ENCODE measurements at places on chromosomes 11 and 22.

DNA sequence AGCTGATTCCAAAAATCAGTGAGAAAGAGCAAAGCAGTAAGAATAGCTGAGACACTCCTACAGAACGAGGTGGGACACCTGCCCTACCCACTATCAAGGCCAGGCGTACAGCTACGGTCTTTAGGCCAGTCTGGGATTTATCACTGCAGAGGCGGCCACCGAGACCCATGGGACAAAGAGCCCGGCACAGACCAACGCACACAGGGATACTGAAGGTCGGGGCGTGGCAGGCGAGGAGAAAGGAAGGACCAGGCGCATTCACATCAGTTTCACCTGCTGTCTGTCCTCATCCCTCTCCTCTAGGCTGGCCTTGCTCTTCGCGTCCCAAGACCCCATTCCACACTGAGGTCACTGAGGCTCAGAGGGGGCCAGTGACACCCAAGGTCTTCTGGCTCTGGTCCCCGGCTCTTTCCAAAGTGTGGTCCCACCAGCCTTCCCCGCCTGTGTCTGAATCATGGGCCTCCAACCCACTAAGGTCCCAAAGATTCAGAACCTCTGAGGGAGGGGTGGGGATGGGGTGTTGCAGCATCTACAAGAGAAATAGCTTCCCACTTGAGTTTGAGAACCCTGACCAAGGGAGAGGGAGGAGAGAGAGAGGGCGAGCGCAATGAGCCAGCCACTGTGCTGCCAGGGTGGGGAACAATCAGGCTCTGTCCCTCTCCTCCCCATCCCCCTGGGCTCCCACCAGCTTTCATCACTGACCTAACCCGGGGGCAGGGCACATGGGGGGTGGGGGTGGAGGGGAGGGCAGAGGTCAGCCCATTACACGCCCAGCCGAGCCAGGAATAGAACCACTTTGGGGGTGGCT, 7.2 kb upstream of the PICK1 start:
- no peak for DNase-seq

DNA sequence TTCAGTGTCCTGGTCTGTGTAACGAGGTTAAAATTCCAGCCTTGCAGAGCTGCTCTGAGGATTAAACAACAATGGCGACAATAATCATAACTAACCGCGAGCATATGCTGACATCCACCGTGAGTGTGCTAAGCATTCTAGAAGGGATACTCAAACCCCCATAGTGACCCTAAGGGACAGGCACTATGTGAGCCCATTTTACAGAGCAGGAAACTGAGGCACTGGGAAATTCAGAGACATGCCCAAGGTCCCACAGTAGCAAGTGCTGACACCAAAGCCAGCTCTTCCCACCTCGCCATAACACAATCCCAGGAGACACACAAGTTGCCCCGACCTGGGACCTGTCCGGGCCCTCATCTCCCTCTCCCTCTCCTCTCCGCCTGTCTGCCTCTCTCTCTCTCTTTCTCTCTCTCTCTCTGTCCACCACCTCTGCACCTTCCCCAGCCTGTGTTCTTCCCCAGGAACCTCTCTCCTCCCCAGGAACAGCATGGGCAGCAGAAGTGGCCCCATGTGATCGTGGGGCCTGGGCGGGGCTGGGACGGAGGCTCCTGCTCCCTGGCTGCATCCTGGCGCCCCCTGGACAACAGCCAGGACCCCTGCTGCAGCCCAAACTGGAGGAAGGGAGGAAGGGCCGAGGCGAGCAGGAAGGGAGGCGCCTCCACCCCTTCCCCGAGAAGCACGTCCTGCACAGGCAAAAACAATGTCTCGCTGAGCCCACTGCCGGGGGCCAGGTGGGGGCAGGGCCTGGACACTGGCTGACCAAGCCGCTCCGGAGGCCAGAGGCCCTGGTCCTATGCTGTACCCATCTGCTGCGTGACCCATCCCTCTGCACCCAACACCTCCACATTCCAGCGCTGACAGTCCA, 14.8 kb upstream of the MFNG start:
- no peak for DNase-seq

DNA sequence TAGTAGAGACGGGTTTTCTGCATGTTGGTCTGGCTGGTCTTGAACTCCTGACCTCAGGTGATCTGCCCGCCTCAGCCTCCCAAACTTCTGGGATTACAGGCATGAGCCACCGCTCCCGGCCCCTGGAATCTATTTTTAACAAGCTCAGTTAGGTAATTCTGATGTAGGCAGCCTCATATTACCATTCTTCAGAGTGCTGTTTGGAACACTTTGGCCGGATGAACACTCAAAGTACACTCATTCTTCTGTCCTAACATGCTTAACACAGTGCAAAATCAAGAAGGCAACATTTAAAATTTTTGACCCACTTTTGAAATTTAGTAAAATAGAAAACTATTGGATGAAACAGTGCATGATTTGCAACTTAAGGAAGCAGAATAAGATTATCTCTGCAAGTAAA, 586.7 kb upstream of the CHORDC1 start:
- DNase-seq, result no peak

- DNase-seq, result no peak
Measured at GRCh38 chr11:65489035-65489705, 9.7 kb upstream of the MALAT1 start.

GRCh38 chr22:20981787-20982562, at the start of gene LZTR1:
Gene LZTR1, plus strand, starts transcription at chr22:20982297. Its CDS starts 75 bp downstream, at chr22:20982372.
- DNase-seq, result peak; percentile 53

DNA sequence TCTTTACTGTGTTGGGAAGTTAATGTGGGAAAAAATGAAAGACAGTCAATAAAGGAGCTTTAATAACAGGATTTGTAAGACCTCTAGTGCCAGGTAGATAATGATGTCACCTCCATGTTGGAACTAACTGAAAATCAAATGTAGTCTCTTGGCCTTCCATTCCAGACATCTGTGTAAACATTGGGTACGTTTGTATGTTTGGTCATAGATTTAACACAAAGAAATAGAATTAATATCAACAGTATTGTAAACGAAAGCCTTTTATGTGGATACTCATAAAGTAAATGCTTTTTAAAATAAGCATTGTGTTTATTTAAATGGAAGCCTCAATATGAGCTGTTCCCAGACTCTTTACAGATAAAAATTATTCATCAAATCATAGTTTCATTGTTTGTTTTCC, 605.7 kb downstream of the METTL15 start:
- no peak for DNase-seq

- no peak for DNase-seq
Measured at GRCh38 chr11:45872651-45873356, 12.6 kb upstream of the MAPK8IP1 start.

DNA sequence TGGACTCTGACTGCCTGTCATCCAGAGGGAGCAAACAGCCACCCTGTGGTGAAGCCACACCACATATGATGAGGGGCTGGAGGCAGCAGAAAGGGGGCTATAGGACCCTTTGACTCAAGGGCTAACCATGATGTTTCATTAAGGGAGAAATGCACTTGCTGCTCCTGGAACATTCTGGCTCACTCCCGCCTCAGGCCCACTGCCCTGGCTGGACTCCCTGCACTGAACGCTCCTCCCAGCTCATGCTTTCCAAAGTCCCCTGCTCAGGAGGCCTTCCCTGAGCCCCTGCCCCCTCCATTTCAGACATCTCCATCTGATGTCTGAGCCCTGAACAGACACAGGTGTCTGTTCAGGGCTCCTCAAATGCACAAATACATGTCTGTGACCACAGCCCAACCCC, 69.1 kb downstream of the CDKN1C start:
- no peak for DNase-seq

DNA sequence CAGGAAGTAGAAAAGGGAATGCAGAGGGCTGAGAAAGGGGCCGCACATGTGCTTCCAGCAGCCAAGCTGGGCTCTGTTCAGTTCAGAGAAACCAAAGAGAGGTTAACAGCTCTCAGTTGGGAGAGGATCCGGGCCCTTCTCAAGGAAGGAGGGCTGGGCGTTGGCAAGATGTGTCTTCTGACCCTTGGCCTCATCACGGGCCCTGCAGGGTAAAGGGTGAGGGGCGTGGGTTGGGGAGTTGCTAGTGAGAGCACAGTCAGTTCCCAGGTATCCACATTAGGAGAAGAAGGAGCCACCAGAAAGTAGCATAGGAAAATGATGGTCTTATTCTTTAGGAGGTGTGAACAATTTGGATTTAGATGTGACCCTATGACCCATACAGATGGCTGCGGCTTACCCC, 73.0 kb downstream of the OSBP2 start:
- no peak for DNase-seq

DNA sequence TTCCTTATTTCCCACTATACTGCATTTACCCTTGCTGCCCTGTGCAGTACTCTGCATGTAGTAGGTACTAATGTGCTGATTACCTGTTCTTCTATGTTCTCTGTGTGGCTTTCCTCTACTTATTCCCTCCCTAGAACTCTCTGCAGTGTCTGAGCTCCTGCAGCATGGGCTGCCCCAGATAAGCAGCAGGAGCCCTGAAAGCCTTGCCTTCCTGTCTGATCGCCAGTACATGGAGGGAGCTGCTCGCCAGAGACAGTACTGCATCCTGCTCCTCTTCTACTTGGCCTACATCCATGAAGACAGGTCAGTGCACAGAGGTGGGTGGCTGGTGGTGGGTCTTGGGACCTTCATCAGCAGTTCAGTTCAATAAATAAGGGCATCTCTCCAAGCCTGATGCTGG, 42.2 kb upstream of the CCDC134 start:
- no peak for DNase-seq

DNA sequence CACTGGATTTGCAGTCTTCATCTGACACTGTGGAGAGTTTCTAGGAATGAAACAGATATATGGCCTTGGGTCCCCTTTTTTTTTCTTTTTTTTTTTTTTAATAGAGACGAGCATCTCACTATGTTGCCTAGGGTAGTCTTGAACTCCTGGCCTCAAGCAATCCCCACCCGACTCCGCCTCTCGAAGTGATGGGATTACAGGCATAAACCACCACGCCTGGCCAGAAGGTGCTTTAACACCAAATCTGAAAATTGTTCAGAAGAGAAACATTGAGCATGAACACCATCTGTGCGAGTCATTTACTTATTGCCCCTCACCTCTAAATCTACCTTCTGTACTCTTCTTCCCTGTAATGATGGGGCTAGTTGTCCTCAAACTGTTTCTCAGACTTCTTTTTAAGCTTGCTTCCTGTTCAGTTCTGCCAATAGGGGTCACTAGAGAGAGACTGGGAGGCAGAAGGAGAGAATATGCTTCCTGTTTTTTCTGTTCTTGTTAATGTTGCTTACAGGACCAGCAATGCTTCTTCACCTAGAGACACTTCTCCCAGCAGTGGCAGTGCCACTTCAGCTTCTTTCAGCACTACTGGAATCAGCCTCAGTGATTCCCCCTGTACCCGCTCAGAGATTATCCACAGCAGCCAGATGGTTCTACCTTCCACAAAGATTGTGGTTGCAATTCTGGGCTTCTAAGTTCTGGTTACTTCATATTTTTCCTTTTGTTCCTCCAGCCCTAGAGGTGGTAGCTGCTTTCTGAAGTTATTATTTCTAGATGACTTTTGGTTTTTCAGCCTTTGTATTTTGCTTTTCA, 20.8 kb upstream of the ZBED5 start:
- DNase-seq, result no peak

- no peak for DNase-seq
Measured at GRCh38 chr22:40491990-40492631, 121.7 kb downstream of the SGSM3 start.

DNA sequence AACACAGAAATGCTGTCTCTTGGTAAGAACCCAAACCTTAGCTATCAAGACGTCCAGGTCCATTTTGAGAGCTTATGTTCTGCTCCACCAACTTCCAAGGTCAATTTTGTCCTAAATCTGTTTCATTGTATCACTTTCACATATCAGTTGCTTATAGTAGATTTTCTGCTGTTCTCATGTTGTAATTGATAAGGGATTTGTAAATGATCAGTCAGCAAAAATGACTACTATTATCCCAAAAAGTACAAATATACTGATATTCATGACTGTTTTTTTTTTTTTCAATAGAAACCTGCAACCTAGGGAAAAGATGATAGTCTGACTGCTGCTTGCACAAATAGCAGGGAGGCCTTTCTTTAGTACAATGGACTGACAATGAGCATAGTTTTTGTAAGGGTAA, 128.1 kb downstream of the ARHGAP20 start:
- no peak for DNase-seq

DNA sequence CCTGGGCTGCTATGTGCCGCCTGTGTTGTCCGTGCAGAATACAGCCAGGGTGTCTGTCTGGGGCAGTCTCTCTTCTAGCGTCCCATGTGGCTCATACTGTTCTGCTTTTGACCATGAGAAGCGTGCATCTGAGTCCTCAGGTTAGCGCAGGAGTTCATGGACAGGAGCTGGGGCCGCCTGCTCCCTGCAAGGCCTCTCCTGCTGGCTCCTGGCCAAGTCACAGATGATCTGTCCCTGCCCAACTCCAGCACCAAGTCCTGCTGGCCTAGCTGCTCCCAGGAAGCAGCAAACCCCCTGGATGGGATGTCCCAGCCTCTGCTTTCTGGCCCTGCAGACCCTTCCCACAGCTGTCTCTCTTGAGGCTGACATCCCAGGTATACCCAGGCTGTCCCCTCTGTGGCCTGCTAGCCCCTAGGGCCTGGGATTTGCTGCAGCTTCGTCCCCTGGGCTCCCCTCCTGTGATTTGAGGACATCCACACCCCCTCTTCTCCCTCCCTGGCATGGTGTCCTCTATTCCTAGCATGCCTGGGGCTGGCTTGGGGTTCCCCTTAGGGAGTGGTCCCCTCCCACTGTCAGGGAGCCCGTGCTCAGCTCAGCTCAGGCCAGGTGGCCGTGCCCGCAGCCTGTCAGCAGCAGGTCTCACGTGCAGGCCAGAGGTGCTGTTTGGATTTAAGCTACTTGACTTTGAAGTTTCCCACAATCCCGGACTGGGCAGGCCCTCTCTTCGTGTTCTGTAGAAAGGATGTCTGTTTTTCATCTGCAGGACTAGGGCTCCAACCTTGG, 17.8 kb downstream of the PRR5 start:
- no peak for DNase-seq

DNA sequence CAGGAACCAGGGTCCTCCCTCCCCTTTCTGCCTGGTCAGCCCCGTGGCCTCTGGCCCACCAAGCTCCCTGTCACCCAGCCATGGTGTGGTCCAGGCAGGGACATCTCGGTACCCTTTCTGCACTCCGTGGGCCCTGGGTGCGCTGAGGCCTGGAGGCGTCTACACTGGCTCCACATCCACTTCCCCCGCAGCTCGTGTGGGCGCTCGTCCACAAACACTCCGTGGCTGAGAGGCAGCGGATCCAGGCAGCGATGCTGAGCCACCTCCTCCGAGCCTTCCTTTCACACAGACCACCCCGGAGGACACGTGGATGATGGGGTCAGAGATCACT, 16.1 kb downstream of the RNH1 start:
- no peak for DNase-seq

DNA sequence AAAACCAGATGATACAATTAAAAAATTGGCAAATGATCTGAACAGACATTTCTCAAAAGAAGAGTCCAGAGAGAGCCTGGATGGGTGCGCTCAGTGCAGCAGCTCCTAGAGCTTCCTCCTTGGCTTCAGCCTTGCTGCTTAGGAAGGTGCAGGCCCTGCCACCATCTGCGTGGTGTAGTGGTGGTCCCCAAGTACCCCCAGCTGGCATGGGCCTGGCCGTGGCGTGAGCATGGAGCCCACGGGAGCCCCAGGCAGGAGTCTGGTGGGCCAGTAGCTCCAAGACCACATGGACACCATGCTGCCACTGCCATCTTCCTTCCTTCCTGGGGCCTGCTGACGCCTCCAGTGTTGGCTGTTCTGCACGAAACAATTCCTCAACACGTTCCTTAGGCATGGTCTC, 20.5 kb downstream of the THY1 start:
- DNase-seq, result no peak

Data from activated T-cell treated with anti-CD3 and anti-CD28 coated beads for 1 hour (primary cell).